ENCODE measurements at places on chromosomes 4 and X.
A peak's percentile ranks its signal among the peaks of the same experiment; 100 is the strongest.

- DNase-seq: no peak
These were observed 38.8 kb downstream of the GAB1 start for GRCh38 chr4:143375326-143376073.

DNA sequence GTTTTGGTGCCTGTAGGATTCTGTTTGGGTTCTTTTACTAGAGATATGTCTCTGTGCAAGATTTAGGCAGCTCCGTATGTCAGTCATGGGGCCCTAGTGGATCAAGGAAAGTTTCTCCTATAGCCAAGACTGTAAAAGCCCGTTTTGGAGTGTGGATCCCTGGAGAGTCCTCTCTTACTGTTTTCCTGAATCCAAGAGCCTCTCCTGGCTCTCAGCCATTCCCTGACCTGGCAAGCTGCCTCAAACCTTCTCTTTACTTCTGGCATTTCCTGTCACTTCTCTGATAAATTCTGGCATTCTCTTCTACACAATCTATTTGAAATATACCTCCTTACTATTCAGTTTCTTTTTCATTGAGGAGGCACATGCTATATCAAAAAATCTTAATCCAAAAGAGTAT is 41.4 kb downstream of the DCAF12L2 start:
- no peak for DNase-seq

GRCh38 chr4:147163311-147163710 is 217.6 kb upstream of the TTC29 start:
- peak; percentile 74 for DNase-seq

DNA sequence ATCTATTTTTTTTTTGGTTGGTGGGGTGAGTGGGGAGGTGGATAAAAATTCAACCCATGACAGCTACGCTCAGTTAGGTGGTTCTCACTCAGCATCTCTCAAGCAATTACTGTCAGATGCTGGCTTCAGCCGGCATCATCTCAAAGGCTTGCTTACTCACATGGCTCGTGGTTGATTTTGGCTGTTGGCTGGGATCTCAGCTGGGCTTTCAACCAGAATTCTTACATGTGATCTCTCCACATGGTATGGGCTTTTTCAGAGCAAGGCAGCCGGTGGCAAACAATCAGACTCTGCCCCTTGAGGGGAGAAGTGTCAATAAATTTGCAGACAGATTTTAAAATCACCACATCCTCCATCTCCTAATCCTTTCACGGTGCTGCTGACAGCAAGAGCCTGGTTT is 47.2 kb downstream of the SLC34A2 start:
- no peak for DNase-seq

GRCh38 chr4:40887764-40888131 is 138.0 kb downstream of the NSUN7 start:
- DNase-seq: no peak

DNA sequence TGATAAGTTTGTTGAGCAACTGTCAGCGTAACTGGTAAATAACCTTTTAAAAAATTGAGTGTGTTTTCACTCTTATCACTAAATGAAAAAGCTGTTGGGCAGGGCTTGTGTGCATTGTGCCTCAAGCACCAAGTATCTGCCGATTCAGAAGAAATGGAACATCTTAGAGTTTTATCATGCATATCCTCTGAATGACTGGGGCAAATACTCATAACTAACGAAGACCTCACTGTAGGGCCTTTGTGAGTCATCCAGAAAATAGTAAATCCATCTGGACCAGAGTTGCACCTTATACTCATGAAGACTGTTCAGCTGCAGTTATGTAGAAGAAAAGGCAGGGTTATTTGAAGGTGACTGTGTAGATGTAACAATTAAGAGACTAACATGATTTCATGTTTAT is 222.1 kb downstream of the CAMK2D start:
- no peak for DNase-seq

DNA sequence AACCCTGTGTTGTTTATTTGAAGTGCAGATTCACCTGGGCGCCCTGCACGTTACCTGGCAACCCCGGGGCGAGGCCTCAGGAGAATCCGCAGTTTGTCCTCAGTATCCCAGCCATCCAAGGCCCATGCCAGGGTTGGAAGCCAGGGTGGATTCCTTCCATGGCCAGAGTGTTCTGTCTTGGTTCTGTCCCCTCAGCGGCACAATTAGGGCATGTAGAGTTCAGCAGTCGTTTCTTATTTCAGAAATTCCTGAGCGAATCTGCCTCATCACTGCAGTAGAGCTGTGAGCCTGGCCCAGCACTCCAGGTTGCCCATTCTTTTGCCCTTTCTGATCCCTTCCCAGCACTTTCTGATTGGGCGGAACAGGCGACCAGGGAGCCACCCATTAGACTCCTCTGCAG is 29.9 kb upstream of the CLCN4 start:
- DNase-seq: no peak

- DNase-seq: no peak
These were observed 430.9 kb downstream of the MAPK10 start for GRCh38 chr4:85928775-85929591.

- no peak for DNase-seq
These were observed 25.5 kb downstream of the HPGD start for GRCh38 chr4:174496631-174497432.

- DNase-seq: no peak
These were observed 34.1 kb downstream of the DCHS2 start for GRCh38 chr4:154457471-154457870.

- no peak for DNase-seq
These were observed 22.7 kb upstream of the PLCXD1 start for GRCh38 chrX:258291-259040.

DNA sequence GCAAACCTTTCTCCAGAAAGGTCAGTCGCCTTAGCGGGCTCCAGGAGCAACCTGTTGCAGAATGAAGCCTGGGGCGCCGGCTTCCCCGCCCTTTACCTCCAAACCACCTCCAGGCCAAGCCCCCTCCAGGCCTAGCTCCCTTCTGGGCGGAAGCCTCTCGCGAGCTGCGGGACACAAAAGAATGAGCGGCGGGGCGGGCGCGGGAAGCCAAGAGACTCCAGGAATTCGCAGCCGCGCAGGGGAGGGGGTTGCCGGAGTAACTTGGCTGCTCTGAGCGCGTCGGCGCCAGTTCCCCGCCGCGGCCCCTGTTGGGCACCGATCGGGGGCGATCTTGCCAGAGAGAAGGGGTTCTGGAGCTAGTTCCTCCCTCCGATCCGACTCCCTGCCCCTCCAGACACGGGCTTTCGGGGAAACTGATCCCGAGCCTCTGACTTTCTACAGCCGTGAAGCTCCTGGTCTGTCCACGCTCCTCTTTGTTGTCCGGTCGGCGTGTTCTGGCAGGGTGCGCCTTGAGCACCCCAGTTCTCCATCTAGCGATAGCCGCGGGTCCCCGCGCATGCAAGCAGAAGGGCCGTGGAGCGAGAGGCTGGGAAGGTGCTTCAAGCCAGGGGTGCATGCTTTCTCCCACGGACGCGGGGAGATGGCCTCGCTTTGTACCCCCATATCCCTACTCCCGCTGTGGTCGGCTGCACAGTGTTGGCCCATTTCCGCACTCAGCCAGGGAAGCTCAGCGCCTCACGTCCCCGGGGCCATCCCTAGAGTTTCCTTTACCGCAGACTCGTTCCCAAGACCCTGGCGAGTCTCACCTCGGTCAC is 1.2 kb downstream of the PROM1 start:
- DNase-seq: no peak

DNA sequence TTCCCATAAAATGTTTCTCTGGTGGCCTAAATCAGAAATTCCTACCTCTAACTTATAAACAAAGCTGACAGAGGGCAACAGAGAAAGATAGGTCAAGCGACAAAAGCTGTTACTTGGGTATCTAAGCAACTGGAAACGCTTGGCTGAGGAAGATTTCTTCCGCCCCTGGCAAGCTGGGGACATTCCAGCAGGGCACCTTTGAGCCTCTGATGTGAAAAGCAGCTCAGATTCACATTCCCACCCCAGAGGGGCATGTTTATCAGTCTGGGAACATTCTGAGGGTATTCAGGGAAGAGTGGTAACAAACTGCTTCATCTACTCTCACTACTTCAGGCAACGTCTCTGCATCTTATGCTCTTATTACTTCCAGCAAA is 3.5 kb upstream of the CDS1 start:
- DNase-seq: no peak

GRCh38 chr4:129822701-129823100 is 726.7 kb downstream of the C4orf33 start:
- peak; percentile 77 for DNase-seq

DNA sequence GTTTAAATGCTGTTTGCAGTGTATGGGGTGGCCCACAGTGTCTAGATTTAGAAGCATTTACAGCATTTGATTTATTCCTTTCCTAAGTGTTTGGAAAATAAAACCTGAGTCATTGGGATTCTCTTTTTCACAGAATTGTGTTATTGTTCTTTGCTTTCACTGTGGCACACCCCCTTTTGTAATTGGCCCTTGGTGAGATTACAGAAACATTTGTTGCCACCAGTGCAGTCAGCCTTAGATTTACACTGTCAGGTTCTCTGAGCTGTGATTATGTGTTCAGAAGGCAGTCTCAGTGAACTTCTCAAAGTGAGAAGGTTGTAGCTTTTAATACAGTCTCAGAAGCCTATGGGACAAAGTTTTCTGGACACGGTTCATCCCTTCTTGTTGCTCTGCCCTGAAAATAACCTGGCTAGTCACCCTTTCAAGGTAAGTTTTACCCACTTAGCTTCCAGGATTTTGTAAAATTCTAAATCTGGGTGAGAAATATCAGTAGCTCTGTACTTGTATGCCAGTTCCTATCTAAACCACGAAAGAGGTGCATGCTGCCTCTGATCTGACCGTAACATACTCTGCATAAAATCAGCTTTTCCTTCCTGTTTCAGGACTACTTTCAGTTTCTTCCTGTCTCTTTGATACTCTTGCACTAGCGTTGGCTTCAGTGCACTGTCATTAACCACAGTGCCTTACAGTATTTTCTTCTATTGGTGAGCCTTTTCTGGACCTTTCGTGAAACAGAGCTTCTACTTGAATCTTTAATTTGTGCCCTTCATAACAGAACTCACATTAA is 12.6 kb downstream of the RUFY3 start:
- no peak for DNase-seq

DNA sequence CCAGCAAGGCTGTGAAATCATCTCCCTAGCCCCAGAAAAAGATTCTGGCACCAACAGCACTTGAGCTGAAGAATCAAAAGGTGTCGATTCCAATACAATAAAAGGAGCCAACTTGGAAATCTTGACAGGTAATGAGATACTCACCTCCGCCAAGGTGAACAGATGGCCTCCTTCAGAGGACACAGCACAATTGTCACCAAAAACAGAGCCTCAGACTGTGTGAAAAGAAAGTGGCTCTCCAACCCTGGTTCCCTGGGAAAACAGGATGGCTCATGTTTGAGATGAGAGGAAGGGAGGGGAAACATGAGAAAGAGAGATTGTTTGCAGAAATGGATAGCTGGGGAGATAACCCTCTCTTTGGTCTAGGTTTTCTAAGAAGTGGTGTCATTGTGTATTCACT is 168.9 kb downstream of the HS3ST1 start:
- no peak for DNase-seq

- DNase-seq: no peak
These were observed 2.6 kb downstream of the FAM114A1 start for GRCh38 chr4:38870098-38870808.

GRCh38 chrX:17154001-17154400 is 207.5 kb downstream of the REPS2 start:
- DNase-seq: no peak

DNA sequence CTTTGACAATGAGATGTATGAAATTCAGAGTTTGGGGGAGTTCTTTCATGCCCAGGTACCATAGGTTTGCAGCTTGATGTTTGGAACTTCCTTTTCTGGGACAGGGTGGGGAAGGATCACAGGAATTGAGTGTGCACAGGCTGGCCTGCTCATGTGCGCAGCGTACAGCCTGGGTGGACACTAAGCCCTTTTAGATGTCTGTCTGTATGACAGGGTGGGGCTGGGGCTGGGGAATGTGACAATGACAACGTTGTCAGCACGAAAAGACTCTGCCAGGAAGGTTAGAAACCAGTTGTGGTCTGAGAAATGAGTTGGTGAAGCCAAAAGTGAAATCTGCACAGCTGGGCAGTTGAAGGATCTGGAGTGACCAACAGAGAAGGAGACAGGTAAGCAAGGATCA is 47.4 kb downstream of the WWC2 start:
- no peak for DNase-seq

GRCh38 chr4:120314969-120315368 is 248.3 kb upstream of the MAD2L1 start:
- DNase-seq: no peak

DNA sequence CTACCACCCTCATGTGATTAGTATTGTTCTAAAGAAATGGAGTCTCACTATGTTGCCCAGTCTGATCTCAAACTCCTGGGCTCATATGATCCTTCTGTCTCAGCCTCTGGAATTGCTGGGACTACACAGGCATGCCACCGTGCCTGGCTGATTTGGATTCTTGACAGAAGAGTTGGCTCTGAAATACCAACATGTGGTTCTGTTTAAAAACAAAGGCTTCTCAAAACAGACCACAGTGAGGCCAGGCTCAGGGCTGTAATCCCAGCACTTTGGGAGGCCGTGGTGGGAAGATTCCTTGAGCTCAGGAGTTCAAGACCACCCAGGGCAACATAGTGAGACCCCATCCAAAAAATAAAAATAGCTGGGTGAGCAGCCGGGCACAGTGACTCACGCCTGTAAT is 126.7 kb downstream of the DHRSX start:
- DNase-seq: no peak

DNA sequence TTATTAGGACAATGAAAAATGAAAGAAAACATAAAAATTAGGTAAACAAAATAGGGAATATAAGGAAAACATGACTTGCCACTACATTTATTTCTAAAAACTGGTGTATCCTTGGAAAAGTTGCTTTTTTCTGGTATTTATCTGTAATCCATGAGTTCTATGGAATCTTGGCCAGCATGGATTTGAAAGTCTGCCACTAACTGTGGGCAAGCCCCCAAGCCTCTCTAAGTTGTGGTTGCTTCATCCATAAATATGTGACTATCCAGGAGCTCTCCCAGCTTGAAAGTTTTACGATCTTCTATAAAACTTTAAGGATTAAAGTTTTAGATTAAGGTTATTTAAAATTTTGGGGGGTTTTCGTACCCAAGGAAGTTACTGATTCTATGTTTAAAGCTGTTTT is 21.8 kb downstream of the RPS6KA3 start:
- no peak for DNase-seq

DNA sequence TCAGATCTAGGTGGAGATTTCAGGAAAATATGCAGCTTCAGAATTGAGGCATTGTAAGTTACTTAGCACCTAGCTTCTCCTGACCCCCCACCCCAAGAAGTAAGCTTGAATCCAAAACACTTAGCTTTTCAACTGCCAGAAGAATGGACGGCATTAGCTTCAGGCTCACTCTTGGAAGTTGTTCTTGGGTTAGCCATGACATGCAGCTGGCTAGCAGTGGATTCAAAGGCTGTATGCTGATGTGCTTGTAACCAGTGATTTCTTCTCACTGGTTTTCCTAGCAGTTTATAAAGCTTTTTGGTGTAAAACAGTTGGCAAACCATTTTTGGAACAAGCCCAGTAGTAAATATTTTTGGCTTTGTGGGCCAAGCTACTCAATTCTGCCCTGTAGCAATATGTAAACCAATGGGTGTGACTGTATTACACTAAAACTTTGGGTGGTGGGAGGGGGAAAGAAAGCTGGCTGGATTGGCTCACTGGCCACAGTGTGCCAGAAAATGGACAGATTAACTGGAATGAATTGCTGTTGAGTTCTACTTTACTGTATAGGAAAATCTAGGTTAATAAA is 85.6 kb downstream of the SHROOM2 start:
- DNase-seq: no peak
